ENCODE measurements at places on chromosomes 1 and 21.
A peak's percentile ranks its signal among the peaks of the same experiment; 100 is the strongest.

- DNase-seq = no peak
These were observed 34.2 kb downstream of the CAMTA1 start for GRCh38 chr1:6819246-6820040.

GRCh38 chr21:33109574-33110339 lies 39.8 kb downstream of the OLIG1 start:
- DNase-seq = peak; percentile 14

DNA sequence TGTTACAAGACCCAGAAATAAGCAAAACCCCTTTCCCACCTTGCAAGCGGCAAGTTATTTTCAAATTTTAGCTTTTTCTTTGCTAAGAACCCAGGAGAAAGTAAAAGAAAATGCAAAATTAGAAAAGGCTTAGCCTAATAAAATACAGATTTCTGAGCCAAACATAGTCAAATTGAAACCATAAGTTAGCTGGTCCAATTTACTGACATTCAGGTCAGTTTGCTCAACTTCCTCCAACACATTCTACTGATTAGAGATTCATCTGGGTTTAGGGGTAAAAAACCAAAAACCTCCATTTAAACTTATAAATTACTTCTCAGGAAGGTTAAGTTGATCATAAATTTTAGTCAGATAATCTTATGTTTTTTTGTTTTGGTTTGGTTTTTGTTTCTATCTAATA lies 701.8 kb upstream of the CXADR start:
- no peak for DNase-seq

GRCh38 chr1:153805042-153805745 lies 30.0 kb downstream of the SLC27A3 start:
- DNase-seq = no peak

DNA sequence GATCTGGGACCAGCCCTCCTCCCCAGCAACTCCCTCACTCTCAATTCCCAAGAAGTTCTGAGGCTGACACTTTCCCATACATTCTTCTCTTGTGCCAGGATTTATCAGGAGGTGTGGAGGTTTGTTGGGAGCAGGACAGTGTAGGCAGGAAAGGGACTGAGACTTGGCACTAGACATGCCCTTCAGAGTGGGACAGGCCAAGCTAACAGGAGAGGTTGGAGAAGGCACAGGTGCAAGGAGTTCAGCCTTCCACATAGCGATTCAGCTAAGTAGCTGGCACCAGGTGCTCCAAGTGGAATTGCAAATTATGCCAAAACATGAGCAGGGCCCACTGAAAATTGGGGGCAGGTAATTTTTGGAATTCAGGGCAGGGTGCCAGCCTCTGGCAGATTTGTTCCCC lies 83.0 kb upstream of the DUSP10 start:
- no peak for DNase-seq

GRCh38 chr1:70553567-70553956 lies 142.5 kb downstream of the CTH start:
- DNase-seq = no peak

- DNase-seq = no peak
These were observed 30.7 kb downstream of the DMBX1 start for GRCh38 chr1:46520063-46520911.

DNA sequence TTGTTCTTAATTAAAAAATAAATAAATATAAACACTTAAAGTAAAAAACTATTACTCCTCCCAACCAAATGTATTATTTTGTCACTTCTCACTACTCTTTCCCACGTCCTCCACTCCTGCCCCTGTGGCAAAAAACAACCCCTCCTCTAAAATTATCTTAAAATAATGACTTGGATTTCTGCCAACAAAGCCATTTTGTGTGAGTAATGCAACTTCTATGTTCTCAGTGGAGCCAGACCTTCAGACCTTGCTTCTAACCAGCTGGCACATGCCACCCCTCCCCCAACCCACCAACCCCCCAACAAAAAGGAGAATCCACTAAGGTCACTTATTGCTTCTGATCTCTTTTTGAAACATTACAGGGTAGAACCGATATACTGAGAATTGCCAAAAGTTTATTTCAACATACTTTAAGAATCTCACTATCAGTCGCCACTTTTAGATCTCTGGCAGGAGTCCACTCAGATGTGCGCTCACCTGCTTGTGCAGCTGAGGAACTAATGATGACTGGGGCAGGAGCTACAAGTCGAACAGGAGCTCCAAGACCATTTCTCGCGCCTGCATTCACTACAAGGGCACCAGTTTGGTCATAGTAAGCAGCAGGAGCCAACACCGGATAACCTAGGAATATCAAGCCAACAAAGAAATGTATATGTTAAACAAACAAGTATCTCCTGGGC lies 58.3 kb upstream of the SDC3 start:
- no peak for DNase-seq

- DNase-seq = no peak
These were observed 23.4 kb downstream of the CELF3 start for GRCh38 chr1:151693057-151693651.
